Gastrocnemius medialis (tissue), 4 donors: ENCODE measurements at places on chromosomes 13 and 19. TPM values are rescaled to one million over a fixed set of nuclear protein-coding genes. Genes with fewer than 3 reads are reported as not detected.
A peak's percentile ranks its signal among the peaks of the same experiment; 100 is the strongest.

- H3K27ac ChIP-seq, result no peak overlapping the region
- peaks cover 11% of the 10 kb centered on the region for H3K4me1 ChIP-seq
- no peak for DNase-seq
- H3K27me3 ChIP-seq, result peaks cover 62% of the 10 kb centered on the region
These were observed 7.4 kb downstream of the C19orf25 start for GRCh38 chr19:1471515-1472160.

GRCh38 chr19:6765738-6766356 lies 1.4 kb downstream of the SH2D3A start:
- H3K27ac ChIP-seq, result no peak overlapping the region
- no peak overlapping the region for H3K4me3 ChIP-seq
- H3K36me3 ChIP-seq, result no peaks in the 10 kb centered on the region
- H3K4me1 ChIP-seq, result no peaks in the 10 kb centered on the region
- DNase-seq, result no peak
- H3K27me3 ChIP-seq, result peaks cover 29% of the 10 kb centered on the region

DNA sequence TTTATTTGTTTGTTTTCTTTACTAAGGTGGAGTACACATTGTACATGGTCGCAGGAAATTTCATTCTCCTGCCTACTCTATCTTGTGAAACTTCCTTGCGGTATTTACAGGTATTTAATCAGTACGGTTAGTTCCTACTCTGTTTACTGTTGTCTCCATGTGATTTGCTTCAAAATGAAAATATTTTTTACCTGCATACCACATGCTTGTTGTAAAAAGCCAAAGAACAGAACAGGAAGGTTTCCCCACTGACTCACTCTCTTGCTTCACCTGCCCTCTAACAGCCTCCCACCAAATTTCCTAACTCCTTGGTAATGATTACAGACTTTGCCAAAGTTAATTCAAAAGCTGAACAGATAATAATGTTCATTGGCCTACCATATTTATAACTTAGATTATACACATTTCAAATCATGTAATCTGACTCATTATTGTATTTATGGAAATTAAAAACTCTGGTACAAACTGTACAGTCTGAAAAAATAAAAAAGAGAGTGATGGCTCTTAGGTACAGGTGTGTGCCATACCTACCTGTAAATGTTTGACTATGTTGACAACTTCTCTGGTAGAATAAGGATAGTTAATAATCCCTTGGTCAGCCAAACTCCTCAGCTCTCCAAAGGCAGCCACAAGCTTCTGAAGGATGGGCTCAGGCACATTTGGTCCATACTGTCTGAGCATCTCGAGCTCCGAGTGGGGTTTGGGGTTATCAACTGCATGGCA lies 239.9 kb downstream of the VWA8 start:
- no peak overlapping the region for H3K4me3 ChIP-seq
- H3K36me3 ChIP-seq, result peaks cover 2% of the 10 kb centered on the region
- DNase-seq, result no peak
- no peaks in the 10 kb centered on the region for H3K27me3 ChIP-seq
- H3K4me1 ChIP-seq, result peaks cover 7% of the 10 kb centered on the region

- no peaks in the 10 kb centered on the region for H3K4me1 ChIP-seq
- H3K27me3 ChIP-seq, result no peaks in the 10 kb centered on the region
- no peak overlapping the region for H3K4me3 ChIP-seq
- DNase-seq, result no peak
These were observed 1015.0 kb downstream of the SLITRK1 start for GRCh38 chr13:82867284-82867683.

GRCh38 chr13:112905990-112906641 lies 62.9 kb upstream of the MCF2L start:
- H3K36me3 ChIP-seq, result no peaks in the 10 kb centered on the region
- no peak for DNase-seq
- H3K27me3 ChIP-seq, result peaks cover 13% of the 10 kb centered on the region
- no peak overlapping the region for H3K4me3 ChIP-seq

DNA sequence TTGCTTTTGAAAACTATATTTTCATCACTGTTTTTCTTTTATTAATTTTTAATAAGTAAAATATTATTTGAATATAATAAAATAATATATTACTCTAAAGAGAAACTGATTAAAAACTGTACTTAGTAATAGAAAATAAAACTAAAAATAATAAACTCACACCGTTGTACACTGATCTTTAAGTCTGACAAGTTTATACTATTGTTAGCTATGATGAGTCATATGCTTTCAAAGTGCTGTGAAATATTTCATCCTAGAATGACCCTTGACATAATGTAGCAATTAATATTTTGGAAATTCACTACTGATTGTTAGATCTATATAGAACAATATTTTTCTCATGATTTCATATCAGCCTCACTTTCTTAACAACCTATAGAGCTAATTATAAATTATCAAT lies 1040.6 kb upstream of the SPRY2 start:
- no peaks in the 10 kb centered on the region for H3K27me3 ChIP-seq
- H3K27ac ChIP-seq, result no peak overlapping the region
- H3K36me3 ChIP-seq, result no peaks in the 10 kb centered on the region
- no peak for DNase-seq
- no peaks in the 10 kb centered on the region for H3K4me1 ChIP-seq
- H3K4me3 ChIP-seq, result no peak overlapping the region

GRCh38 chr19:15288146-15288963 lies 44.0 kb downstream of the BRD4 start:
- no peaks in the 10 kb centered on the region for H3K36me3 ChIP-seq
- peak overlapping the region; percentile 93 for H3K27ac ChIP-seq
- H3K4me1 ChIP-seq, result peaks cover 97% of the 10 kb centered on the region
- H3K4me3 ChIP-seq, result no peak overlapping the region
- no peak for DNase-seq

DNA sequence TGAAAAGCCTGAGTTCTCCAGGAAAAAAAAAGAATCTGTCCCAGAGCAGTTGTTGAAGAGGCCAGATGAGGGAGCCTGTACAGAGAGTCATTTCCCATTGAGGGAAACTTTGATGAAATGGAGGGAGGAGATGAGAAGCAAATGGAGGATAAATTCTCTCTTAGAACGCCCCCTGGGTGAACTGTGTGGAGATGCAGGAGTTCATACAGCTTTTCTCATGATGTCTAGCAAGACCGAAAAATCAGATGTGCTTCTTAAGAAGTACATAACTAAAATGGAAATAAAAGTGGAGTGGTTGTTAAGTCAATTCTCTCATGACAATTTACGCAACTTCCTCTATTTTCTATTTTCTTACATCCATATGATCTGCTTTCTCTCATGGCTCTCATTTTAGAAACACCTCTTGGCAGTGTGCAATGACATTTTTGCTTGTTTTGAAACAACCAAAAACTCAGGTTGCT lies 1263.1 kb downstream of the PCDH9 start:
- H3K4me1 ChIP-seq, result no peaks in the 10 kb centered on the region
- no peak overlapping the region for H3K27ac ChIP-seq
- no peak overlapping the region for H3K4me3 ChIP-seq
- no peaks in the 10 kb centered on the region for H3K27me3 ChIP-seq

- H3K4me1 ChIP-seq, result no peaks in the 10 kb centered on the region
- H3K27ac ChIP-seq, result no peak overlapping the region
- DNase-seq, result no peak
- no peaks in the 10 kb centered on the region for H3K27me3 ChIP-seq
These were observed 77.9 kb downstream of the TRPC4 start for GRCh38 chr13:37791699-37792098.

DNA sequence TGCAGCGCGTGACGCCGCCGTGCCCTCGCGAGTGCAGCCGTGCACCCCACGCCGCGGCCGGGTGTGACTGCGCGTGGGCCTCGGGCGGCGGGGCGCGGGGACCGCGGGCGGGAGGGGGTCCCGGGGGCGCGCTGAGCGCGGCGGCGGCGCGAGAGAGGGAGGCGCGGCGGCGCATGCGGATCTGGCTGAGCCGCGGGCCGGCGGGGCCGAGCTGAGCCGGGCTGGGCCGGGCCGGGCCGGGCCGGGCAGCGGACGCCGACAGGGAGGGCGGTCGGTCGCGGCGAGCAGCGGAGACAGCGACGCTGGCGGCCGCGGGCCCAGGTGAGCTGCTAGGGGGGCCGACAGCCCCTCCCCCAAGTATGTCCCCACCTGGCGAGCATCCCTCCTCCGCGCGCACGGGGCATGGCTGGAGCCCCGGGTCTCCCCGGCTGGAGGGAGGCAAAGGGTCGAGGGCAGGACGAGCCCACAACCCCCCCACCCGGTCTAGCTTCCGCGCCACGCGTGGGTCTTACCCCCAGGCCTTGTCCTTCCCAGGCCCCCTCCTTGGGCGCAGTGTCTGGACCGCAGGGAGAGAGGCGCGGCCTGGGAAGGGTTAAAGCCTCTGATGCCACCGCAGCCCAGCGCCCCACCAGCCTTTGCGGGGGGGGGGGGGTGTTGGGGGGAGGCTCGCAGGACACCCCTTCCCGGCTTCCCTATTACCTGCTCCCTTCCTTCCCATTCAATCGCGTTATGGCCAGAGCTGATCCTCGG lies at the start of gene SPTBN4:
Gene SPTBN4 (plus strand): TSS at position 17 of the 750 bp plus-strand sequence. CDS start 5,621 bp downstream, outside the sequence.
- peak within 1 kb of the TSS; percentile 98 for H3K27ac ChIP-seq
- H3K36me3 ChIP-seq, result no peaks in the 10 kb centered on the region
- no peaks in the 10 kb centered on the region for H3K27me3 ChIP-seq
- H3K4me1 ChIP-seq, result peaks cover 22% of the 10 kb centered on the region

DNA sequence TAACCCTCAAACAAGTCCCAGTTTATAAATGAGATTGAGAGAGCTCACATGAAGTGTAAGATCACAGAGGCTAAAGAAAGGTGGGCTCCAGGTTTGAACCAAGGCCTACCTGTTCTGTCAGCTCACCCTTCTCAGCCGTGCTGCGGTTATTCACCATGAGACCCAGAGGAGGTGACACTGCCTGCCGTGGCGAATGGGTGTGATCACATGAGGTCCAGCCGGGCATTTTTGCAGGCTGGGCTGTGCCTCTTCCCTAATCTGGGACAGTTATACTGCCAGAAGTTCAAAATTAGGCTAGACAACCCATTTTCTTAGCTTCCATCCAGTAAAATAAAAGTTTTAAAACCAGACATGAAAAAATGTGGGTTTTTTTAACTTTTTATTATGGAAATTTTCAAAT lies 146.8 kb downstream of the FOXO1 start:
- H3K27me3 ChIP-seq, result no peaks in the 10 kb centered on the region
- H3K4me1 ChIP-seq, result no peaks in the 10 kb centered on the region
- DNase-seq, result no peak

DNA sequence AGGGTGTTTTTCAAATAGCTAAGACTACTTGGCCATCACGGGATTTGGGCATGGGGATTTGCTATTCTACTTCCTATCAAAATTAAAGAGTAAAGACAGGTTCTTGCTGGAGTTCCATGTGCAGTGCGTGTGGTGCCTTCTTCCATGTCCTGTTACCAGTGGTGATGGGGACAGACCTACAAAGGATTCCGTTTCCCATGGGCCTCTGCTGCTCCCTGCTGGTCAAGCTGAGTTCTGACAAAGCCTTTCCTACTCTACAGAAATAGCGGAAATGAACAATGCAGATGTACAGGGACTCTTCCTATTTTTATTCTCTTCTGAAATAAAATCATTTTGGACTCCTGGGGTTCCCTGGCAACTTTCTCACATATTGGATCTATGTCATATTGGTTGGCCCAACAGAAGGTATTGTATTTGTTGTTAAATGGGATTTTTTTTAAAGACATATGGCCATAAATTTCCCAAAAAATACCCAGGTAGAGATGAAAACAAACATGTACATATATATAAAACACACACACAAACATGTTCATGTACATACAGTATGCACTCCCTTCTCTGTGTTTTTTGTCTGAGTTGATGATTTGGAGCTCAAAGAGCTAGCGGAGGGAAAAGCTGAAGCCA lies 90.5 kb upstream of the SLC15A1 start:
- peak; percentile 23 for DNase-seq
- no peaks in the 10 kb centered on the region for H3K27me3 ChIP-seq
- H3K4me1 ChIP-seq, result no peaks in the 10 kb centered on the region
- peaks cover 2% of the 10 kb centered on the region for H3K36me3 ChIP-seq

DNA sequence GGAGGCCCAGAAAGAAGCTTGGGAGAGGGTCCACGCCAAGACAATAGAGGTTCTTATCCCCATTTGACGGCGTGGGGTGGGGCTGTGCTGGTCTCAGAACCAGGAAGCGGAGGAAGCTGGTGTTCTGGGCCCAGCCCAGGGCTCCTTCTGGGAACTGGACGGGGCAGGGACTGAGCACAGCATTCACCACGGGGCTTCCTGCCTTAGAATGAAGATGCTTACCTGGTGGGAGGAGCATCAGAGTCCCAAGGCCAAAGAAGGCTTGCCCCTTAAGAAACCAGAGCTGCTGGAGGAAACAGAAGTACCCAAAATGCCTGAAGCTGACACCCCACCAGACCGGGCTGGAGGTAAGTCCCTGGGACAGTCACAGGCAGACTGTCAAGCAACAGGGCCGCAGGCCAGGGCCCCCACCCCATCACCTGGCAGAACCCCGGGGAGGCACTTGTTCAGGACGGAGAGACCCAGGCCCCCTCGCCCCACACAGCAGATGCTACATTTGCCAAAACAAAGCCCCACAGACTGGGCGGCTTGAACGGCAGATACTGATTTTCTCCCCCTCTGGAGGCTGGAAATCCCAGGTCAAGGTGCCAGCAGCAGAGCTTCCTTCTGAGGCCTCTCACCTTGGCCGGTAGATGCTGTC lies 17.8 kb upstream of the IGLON5 start:
- H3K27me3 ChIP-seq, result no peaks in the 10 kb centered on the region
- no peaks in the 10 kb centered on the region for H3K4me1 ChIP-seq
- DNase-seq, result no peak
- no peak overlapping the region for H3K4me3 ChIP-seq

DNA sequence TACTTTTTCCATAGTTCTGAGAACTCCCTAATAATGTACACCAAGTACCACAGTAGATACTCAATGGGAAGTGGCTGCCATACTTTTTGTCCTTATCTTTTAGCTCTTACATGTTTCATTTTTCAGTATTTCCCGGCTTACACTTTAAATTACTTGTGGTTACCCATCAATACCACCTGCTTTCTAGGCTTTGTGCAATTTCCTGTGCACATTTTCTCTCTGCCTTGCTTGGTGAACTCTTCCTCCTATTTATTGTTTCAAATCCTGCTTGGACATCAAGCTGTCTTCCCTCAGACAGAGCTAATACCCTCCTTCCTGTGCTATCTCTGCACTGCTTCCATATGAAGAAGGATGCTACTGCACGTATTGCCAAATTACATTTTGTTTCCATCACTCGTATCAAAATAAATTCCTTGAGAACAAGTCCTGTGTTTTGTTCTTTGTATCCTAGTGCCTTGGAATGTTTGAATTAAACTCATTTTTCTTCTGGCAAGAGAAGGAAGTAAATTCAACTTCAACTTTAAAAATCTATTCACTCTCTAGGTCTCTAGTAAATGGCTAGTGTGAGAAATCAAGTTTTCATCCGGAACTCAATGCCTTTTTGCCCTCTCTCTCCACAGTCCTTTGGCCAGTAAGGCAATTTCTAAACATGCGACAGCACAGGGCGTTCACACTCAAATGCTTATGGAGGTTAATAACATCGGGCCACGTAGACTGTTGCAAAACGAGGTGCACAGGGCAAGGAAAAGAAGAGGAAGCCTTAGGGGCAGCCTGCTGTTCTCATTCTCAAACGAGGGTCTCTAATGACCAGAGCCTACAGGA lies 5.6 kb downstream of the ZAR1L start:
- no peaks in the 10 kb centered on the region for H3K4me1 ChIP-seq
- H3K27me3 ChIP-seq, result no peaks in the 10 kb centered on the region
- DNase-seq, result no peak
- peak overlapping the region; percentile 31 for H3K4me3 ChIP-seq
- H3K36me3 ChIP-seq, result no peaks in the 10 kb centered on the region

The S1PR5 gene
- not detected for total RNA-seq

The CCDC122 gene
- total RNA-seq, result not detected

The TEX29 gene
- 1.1 TPM for total RNA-seq

The KLF16 gene
- 4.0 TPM for total RNA-seq

The ZNF136 gene
- 2.0 TPM for total RNA-seq

The SSC5D gene
- total RNA-seq, result 0.66 TPM

The NCAN gene
- not detected for total RNA-seq

The PRODH2 gene
- 0.13 TPM for total RNA-seq
